Kidney epithelial cell (primary cell): ENCODE measurements at places on chromosomes 5 and 9.

- no peak for DNase-seq
Measured at GRCh38 chr5:36393656-36394428, 92.1 kb upstream of the RANBP3L start.

- no peak for DNase-seq
Measured at GRCh38 chr5:175728885-175729828, 71.3 kb downstream of the HRH2 start.

DNA sequence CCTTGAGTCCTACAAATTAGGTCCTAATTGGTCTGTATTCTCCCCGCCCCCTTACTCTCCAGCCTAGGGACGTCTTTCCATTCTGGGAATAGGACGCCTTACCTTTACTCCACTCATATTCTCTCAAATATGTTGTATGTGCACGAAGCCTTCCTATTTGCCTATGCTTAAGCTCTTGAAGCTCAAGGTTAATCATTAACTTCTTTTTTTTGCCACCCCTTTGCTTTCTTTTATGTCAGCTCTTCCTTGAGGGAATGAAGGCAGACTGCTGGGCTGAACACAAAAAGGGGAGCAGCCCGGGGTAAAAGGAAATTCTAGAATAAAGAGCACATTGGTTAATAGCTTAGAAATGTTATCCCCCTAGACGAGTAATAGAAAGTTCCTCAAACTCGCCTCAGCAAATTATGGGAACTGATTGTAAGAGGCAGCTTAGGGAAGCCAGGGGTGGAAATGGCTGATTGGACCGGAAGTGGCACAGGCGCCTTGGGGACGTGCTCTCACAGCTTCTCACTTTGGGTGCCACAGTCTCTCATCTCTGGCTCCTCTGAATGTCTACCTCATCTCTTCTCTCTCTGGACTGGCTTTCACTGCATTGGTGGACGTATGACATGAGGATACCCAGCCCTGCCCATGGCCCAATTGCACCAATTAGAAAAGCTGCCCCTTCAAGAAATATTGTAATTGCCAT, 122.3 kb upstream of the IL12B start:
- no peak for DNase-seq

GRCh38 chr9:86946201-86947145, 833 bp downstream of the GAS1 start:
- no peak for DNase-seq

DNA sequence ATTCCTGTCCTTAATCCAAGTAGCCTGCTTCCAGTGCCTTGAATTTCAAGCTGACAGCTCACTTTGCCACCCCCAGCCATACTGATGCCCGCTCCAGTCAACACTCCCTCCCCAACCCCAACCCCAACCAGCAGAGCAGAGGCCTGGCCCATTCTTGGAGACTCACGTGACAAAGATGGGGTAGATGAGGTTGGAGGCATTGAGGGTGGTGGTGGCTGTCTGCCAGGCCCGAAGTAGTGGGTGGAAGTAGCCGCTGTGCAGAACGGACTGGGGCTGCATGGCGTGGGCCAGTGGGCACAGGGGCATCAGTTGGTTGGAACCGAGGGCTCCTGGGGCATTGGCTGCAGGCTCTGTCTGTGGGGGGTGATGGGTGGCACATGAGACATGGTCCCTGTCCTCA, 7.8 kb downstream of the ALAD start:
- DNase-seq, result no peak

- peak; percentile 28 for DNase-seq
Measured at GRCh38 chr5:167284222-167284890, 1007.1 kb upstream of the WWC1 start.

DNA sequence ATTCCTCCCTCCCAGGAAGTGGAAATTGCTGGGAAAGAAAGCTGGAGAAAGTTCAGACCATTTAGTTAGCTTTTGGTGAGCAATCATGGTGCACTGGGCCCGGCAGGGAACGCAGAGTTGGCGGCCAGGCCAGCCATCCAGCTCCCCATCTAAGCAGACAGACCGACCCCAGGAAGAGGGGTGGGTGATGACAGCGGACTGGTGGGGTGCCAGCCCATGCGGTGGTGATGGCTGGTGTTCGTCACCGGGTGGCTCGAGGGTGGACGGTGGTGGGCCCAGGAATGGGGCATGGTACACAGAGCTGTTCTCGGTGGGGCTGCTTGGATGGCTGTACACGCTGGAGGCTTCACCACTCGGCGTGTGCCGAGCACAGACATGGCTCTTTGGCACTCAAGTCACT, 85.6 kb upstream of the ARAP3 start:
- DNase-seq, result no peak

DNA sequence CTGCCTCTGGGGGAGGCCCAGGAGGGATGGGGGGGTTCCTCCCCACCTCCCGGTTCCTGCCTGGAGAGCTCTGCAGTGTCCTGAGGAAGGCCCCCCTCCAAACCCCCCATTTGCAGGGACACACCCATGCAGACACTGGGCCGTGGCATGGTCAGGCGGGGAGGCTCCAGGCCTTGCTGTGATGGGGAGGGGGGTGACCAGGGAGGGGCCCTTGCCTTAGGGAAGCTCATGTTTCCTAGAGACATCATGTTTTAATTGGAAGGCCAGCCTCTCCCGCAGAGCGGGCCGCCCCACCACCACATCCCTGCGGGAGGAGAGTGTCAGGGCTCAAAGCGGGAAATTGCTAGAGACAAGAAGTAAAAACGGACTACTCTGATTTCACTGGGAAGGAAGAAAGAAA, 12.0 kb downstream of the PRRX2 start:
- DNase-seq, result no peak

DNA sequence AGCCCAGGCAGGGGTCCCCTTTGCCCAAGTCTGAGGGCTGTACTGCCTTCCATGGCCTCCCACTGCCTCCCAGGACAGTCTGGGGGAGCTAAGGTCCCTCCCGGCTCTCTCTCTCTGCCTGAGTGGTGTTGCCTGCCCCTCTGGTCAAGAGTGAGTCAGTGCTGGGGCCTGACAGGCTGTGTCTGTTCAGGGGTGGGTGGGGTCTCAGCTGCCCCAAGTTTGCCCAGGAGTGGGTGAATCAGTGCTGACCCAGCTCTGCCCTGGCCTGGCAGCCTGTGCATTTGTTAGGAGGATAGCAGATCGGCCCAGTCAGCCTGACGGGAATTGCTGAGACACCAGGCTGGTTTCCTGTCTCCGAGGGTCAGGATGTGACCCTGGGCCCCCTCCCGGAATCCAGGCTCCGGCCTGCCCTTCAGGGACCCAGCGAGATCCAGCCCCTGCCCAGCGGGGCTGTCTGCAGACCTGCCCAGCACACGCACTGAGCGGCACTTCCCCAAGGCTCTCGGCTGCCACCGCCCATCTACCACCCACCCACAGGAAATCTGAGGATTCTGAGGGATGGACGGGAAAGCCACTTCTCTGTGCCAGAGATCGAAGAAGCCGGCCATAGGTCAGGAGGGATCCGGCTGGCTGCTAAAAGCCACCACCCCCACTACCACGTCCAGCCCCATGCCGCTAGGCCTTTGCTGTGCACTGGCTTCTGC, 15.9 kb downstream of the ENG start:
- DNase-seq, result peak; percentile 75

DNA sequence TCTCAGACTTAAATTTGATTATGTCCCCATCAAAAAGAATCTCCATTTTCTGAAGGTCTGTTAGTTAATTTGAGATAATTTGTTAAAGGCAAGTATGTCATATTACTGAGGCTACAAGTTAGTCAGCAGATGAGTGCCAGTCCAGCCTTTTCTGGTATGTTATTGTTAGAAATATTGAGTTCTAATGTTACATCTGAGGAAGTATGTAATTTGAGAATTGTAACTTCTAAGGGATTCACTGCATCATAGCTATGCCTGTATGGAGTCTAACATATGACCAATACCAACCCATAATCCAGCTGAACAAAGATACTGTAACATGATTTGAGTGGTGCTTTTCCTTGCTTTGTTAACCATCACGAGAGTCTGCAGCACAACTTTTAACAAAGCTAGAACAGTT, 13.9 kb downstream of the SLC23A1 start:
- DNase-seq, result no peak

- no peak for DNase-seq
Measured at GRCh38 chr9:89304020-89304833, 6.8 kb upstream of the CKS2 start.

GRCh38 chr9:133064241-133065069, 2.7 kb downstream of the CEL start:
- DNase-seq, result no peak

GRCh38 chr5:82766206-82766605, 311.0 kb downstream of the TMEM167A start:
- DNase-seq, result no peak

DNA sequence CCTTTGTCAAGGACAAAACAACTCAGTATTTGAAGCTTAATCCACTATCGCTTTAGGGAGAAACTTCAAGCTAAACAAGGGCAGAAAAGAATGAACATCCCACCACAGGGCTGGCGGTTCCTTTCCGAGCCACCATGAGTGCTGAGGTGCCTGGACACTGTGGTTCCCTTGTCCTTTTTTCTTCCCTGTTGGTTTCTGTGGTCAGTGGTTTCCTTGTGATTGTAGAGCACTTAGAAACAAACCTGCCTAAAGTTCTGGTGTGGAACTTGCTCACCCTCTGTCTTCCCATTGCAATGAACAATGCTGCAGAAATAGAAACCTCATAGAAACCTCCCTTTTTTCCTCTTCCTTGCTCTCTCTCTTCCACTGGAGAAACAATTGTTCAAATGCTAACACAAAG, 79.3 kb upstream of the TBC1D2 start:
- no peak for DNase-seq

DNA sequence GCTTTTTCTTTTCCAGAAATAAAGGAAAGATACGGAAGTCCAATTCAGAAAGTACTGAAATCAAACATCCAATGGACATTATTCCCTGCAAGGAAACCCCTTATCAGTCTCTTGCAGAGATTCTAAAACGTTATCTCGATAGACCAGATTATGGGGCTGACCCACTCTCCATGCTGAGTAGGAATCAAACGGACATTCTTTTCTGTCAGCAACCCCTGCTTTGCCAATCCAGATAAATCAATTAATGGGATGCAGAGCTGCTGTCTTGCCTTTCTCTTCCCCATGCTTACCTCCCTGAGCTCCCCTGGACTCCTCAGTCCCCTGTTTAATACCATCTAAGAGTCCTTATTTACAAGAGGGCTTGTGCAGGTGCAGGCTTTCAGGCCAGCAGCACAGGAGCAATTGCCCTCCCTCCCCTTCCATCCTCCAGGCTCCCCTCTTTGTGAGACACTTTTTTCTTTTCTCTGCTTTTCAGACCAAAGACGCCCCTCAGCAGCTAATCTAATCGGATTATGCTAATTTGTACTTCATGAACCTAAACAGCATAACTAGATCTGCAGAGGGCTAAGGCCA, 14.2 kb downstream of the TAL2 start:
- DNase-seq, result no peak

GRCh38 chr5:29162297-29162696, 2031.2 kb upstream of the CDH6 start:
- no peak for DNase-seq

- DNase-seq, result no peak
Measured at GRCh38 chr9:91364702-91365101, 3.0 kb upstream of the AUH start.

- no peak for DNase-seq
Measured at GRCh38 chr9:4435197-4435596, 55.1 kb upstream of the SLC1A1 start.

- peak; percentile 80 for DNase-seq
Measured at GRCh38 chr9:89466451-89467277, 31.2 kb downstream of the SEMA4D start.

- no peak for DNase-seq
Measured at GRCh38 chr5:54988817-54989216, 3.4 kb upstream of the ESM1 start.

DNA sequence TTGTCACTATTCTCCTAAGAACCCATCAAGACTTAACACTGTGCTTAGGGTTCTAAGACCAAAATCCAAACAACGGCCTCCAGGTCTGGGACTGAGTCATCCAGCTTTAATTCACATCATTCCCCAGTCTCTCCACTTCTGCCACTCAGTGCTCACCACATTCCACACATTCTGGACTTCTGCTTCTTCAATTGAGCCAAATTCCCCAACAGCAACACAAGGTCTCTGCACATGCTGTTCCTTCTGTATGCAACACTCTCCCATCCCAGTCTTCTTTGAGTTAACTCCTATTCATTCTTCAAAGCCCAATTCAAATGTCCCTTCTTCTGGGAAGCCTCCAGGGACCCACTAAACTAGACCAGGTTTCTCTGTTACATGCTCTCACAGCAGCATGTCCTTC, 97.8 kb downstream of the GPR21 start:
- DNase-seq, result peak; percentile 39

DNA sequence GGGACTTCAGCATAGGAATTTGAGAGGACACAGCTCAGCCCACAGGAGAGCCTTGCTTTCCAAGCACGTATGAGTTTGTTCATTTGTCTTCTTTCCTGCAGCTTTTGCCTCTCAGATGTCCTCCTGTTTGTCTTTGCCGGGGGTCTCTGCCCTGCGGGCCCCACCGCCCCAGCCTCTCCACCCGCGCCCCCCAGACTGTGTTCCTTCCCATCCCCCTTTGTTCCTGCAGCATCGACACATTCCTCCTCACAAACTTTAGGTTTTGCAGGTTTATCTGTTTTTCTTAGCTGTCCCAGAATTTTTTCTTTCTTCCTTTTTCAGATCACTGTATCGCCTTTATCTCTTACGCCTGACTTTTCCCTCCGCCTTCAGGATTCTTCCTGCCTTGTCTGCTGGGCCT, 18.9 kb downstream of the UBE2QL1 start:
- DNase-seq, result no peak

- no peak for DNase-seq
Measured at GRCh38 chr5:142023836-142024235, 11.0 kb upstream of the GNPDA1 start.

DNA sequence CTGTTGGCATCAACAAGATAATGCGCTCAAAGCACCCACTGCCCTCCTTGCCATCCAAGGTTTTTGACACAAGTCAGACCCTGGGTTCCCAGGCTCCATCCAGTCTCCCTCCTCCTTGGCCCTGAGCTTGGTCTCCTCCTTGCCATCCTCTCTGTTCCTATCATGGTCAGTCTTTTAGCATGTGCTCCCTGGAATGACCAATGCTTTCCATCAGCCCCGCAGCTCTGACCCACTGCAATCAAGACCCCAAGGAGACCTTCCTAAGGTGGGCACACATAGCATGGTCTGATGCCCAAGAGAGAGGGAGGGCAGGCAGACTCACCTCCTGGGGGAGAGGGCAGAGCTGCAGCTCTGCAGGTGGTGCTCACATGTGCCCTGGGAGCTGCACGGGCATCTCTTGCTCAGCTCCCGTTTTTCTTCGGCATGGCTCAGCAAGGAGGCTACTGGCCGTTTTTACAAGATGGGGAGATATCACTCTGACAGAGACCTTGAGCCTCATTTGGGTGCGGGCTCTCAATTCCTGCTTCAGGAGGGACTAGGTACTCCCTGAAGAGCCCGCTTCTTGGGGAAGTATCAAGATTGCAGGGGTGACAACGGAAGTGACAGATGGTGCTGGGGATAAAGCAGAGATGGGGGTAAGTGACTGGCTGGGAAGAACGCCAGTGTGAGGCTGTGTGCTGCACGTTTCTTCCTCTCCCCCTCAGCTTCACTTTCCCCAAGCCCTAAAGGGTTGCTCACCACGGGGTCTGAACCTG, 3.3 kb downstream of the SEPTIN8 start:
- DNase-seq, result no peak

GRCh38 chr5:5135957-5136676, 4.0 kb upstream of the ADAMTS16 start:
- no peak for DNase-seq
